ENCODE measurements at places on chromosomes 13 and 19. TPM values are rescaled to one million over a fixed set of nuclear protein-coding genes. Genes with fewer than 3 reads are reported as not detected.

GRCh38 chr13:111590796-111591195, 270.4 kb downstream of the TEX29 start:
- DNase-seq: no peak

GRCh38 chr19:55257461-55258420, 1.1 kb downstream of the PPP6R1 start:
- DNase-seq: no peak

The FLT1 gene
- total RNA-seq: 29.0 TPM

The ACTMAP gene
- total RNA-seq: 2.6 TPM

DNA sequence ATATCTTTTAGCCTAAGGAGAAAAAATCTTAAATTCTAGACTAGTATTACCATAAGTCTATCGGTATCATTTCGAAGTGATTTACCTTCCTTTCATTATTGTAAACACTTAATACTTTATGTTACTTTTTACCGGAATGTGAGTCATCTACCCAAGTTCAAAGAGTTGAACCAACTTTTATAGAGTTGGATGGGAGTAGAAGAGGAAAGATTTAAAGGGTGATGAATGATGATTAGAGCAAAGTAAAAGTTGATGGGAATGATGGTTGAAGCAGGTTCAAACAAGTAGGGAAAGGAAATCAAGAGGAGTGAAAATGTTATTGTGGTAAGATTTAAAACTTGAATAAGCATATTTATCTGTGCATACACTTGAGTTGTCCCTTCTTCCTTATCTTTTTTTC, 11.3 kb upstream of the LPAR6 start:
- DNase-seq: no peak

GRCh38 chr19:17468302-17469091, 1.8 kb upstream of the SLC27A1 start:
- peak; percentile 67 for DNase-seq

DNA sequence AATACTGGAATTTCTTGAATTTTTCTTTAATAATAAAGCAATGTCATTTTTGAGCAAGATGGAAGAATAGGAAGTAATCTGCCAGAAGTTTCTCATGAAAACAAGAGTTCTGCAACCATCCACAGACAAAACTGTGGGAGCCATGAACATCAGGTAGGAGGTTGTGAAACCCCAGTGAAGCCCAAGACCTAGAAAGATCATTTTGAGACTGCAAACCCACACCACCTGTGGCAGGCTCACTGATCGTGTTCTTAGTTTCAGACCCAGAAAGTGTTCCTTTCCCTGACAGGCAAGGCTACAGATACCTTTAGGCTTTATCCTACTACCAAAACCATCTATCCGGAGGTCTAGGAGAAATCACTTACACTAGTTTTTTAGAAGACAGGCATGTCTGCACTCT, 2189.8 kb upstream of the PCDH20 start:
- DNase-seq: no peak

DNA sequence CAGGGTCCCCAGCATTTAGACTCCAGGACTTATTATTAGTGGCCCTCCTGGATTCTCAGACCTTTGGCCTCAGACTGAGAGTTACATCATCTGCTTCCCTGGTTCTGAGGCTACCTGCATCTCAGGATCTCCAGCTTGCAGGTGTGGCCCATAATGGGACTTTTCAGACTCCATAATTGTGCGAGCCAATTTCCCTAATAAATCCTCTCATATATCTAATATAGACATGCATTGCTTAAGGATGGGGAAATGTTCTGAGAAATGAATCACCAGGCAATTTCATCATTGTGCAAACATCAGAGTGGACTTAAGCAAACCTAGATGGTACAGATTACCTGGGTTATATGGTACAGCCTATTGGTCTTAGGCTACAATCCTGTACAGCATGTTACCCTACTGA, 116.5 kb upstream of the FBXL3 start:
- DNase-seq: no peak

The FFAR3 gene
- not detected for total RNA-seq

The S1PR2 gene
- total RNA-seq: 6.1 TPM

DNA sequence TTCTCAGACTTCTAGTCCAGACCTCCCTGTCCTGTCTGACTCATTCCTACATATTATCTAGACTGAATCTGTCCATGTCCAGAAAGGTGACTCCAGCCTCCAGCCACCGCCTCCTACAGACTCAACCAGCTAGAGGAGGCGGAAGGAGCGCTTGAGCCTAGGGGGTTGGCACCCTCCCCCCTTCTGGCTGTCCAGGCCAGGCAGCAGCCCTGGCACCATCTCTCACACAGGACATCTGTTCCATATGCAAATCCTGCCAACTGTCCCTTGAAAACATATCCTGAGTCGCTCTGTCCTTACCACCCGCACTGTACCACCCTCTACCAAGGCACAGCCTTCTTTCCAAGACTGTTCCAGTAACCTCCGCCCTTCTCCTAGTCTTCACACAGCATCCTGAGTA, 150.7 kb upstream of the WASF3 start:
- no peak for DNase-seq

GRCh38 chr13:21673539-21673788, 2.6 kb downstream of the FGF9 start:
- DNase-seq: no peak

GRCh38 chr19:34559045-34559444, 77.5 kb downstream of the WTIP start:
- DNase-seq: no peak

DNA sequence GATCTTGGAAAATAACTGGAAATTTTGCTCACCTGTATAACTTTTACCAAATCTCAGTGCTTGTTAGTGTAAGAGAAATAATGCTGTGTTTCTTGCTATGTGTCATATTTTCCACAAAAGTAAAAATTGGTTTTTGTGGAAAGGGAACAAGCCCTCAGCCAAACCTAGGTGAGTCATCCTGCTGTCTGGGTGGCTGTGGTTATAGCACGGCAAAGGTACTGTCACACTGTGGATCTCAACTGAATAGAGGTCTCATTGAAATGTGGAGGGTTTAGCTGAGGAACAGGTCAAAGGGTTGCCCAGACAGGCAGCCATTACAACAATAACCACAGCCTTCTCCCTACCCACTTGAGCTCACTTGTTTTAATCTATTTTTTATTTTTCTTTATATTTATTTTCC, 338.8 kb upstream of the DACH1 start:
- no peak for DNase-seq

GRCh38 chr19:42149447-42150202, 17.4 kb upstream of the POU2F2 start:
- no peak for DNase-seq

DNA sequence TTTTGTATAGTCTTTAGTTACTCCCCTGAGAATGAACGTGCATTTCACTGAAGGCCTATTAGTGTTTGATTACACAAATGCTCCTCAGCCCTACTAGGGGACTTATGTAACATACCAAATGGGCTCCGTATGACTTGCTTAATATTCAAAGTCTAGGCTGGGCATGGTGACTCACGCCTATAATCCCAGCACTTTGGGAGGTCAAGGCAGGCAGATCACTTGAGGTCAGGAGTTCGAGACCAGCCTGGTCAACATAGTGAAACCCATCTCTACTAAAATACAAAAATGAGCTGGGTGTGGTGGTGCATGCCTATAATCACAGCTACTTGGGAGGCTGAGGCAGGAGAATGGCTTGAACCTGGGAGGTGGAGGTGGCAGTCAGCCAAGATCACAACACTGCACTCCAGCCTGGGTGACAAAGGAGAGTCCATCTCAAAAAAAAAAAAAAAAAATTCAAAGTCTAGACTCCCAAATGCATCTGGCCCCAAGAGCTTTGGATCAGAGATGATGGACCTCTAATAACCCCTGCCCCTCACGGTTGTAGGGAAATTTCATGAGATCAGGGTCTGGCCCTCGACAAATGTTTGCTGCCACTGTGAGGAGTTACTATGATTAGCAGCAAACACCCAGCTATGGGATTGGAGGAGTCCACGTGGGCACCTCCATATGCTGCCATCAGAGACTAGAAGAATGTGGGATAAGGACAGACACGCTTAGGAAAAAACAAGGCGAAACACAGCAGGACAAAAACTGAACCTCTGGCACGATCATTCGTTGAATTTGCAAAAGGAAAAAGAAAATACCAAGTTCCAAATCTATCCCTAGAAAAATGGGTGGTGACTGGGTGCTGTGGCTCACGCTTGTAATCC, 4.6 kb downstream of the FBXO17 start:
- DNase-seq: no peak

DNA sequence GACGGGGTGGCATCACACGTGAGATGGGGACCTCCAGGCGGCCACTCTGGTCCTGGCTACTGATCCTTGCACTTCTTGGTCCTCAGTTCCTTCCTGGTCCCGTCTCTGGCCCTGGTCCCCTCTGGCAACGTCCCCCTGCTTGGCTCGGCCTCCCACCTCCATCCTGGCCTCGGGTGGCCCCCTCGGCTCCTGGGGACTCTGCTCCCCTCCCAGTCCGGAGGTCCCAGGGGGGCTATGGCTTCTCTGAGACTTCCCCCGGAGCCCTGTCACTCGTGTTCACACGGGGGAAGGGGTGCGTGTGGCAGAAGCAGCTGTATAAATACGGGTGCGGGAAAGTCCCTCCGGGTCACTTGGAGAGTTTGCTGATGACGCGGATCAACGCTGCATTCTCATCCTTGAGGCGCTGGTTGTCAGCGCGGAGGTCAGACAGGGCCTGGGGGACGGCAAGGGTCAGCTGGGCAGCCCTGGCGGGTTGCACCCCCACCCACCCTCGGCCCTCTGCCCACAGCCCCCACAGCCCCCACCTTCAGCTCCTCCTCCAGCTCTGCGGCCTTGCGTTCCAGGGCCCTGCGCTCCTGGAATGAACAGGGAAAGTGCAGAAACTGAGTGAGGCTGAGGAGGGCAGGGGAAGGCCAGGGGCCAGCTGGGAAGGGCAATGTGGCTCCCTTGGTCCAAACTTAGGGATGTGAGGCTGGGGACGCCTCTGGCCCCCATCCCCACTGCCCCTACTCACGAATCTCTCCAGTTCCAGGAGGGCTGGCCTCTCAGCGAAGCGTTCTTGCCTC, 15.6 kb downstream of the EPS8L1 start:
- no peak for DNase-seq

GRCh38 chr19:19527674-19528625, 761 bp upstream of the YJEFN3 start:
- DNase-seq: no peak

DNA sequence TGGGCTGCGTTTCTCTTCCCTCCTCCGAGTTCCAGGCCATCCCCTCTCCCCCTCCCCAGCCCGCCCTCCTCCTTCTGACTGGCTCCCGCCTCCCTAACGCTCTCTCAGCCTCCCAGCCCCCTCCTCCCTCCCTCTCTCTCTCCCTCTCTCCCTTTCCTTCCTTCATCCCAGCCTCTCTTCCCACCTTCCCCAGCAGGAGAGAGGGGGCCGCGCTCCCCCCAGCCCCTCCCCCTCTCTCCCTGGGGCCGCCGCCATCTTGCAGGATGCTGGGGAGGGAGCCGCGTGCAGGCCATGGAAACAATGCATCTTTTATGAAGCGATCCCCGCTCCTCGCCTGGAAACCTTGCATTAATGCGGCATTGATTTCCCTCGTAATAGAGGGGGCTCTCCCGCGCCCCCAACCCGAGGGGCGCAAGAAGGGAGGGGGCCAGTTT, 42.6 kb upstream of the ADGRL1 start:
- peak; percentile 35 for DNase-seq

DNA sequence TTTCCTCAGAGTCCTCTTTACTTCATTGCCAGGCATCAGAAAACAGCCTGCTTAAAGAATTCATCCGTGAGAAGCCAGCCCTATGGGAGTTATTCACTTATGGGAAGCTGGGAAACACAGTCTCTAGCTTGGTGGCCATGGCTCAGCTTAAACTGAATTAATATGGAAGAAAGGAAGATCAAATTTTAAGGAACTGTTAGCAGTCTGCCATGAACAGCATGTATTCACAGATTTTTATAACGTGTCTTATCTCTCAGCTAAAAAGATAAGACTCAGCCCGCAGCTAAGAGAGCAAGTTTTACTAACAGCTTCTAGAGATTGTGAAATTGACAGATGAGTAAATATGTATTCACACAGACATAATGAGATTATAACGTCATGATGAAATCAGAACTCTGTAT, 253.7 kb upstream of the RXFP2 start:
- no peak for DNase-seq

DNA sequence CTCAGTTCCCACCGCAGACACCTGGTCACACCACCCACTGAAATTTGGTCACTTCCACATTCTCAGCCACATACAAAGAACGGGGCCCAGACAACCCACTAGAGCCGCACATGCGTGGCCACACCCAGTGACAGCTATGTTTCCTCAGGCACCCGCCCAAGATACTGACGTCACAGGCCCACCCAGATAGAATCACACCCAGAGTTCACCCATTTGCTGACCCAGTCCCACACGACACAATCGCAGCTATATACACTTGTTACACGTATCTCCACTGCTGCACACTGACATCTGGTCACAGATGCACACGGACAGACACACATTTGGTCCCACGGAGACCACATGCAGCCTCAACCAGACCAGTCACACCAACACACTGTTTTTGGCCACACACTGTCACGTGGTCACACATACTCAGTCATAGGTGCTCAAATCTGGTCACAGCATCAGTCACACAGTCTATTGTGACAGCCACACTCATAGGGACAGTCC, 2.9 kb downstream of the NUMBL start:
- DNase-seq: no peak

The GPATCH1 gene
- total RNA-seq: 14.2 TPM

GRCh38 chr13:84931264-84931663, 868.0 kb downstream of the SLITRK6 start:
- no peak for DNase-seq

The ERICH6B gene
- total RNA-seq: not detected

DNA sequence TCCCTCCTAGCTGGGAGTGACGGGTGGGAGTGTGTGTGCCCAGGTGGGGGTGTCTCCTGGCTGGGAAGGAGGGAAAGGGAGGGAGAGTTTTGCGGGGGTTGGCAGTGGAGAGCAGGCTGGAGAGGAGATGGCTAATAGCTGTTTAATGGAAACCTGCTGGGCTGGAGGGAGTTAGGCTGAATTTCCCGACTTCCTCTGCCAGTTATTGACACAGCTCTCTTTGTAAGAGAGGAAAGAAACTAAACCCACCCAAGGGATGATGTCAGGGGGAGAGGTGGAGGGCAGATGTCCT, 10.2 kb upstream of the ILF3 start:
- no peak for DNase-seq

DNA sequence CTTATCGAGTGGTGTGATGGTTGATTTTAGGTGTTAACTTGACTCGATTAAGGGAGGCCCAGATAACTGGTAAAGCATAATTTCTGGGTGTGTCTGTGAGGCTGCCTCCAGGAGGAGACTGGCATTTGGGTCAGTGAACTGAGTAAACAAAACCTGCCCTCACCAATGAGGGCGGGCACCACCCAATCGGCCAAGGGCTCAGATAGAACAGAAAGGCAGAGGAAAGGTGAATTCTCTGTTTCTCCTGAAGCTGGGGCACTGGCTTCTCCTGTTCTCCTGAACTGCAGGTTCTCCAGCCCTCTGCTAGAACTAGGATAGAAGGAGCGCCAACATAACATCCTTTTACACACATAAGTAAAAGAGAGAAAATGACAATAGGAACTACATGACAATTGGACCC, 35.1 kb downstream of the ESD start:
- no peak for DNase-seq

Measured in breast epithelium (tissue), 4 donors.